ENCODE measurements at places on chromosomes 4 and X.

GRCh38 chrX:134999469-134999868, 8.7 kb downstream of the SMIM10 start:
- no peak for DNase-seq

- peak; percentile 80 for DNase-seq
Observed at GRCh38 chr4:13548984-13549546, 4.8 kb upstream of the NKX3-2 start.

GRCh38 chrX:105975382-105975781, 63.1 kb downstream of the SERPINA7 start:
- DNase-seq: no peak

- DNase-seq: no peak
Observed at GRCh38 chrX:65751519-65751918, 84.1 kb downstream of the MSN start.

DNA sequence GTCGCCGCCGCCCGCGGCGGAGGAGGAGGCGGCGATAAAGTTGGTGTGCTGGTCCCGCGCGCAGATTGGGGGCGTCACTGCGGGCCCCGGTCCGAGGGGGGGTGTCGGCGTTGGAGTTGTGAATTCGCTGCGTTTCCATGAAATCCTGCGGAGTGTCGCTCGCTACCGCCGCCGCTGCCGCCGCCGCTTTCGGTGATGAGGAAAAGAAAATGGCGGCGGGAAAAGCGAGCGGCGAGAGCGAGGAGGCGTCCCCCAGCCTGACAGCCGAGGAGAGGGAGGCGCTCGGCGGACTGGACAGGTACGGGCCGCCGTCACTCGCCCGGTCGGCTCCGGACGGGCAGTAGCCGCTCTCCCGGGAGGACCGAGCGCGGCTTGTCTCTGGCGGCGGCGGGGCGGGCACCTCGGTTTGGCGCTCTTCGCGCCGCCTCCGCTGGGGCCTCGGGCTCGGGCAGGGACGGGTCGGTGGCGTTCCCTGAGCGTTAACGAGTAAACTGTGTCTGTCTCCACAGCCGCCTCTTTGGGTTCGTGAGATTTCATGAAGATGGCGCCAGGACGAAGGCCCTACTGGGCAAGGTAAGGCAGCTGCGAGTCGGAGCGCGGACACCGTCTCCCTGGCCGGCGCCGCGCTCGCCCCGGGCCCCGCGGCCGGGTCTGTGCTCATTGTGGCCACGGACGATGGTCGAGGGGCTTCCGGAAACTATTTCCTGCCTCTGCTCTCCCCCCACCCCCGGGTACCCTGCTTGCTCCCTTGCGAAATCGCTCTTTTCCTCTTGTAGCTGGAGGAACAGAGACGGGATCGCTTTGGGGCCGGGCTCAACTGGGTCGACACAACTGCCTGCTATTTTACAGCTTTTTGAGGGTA, 658 bp downstream of the KDM6A start:
- peak; percentile 12 for DNase-seq

DNA sequence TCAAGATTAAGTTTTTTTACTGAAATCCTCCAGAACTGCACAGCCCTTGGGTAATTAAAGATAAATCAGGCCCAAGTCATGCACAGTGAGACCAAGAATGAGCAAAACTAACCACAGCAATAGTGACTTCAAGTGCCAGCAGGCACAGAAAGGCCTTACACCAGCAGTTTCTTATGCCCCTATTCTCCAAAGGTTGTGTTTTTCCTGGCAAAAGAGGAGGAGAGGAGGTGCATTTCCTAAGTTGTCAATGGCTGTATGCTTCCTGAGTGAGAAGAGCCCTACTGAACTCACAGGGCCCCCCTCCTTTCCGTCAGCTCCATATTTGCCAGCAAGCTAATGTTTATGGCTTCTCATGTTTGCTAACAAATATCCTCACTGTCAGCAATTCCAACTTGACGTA, 418.7 kb upstream of the INTU start:
- no peak for DNase-seq

Measured in stimulated activated CD4-positive, alpha-beta T cell treated with anti-CD3 and anti-CD28 coated beads, Interleukin-1b, Interleukin-23, amount 100 ng/mL, for 24 hours (primary cell).